Dermis blood vessel endothelial cell (primary cell): ENCODE measurements at places on chromosomes 12 and 14. TPM values are rescaled to one million over a fixed set of nuclear protein-coding genes. Genes with fewer than 3 reads are reported as not detected.

The KLRD1 gene
- total RNA-seq: 0.19 and 0.34 TPM in 2 replicates

The GPR84 gene
- total RNA-seq: under 0.01 and 0.05 TPM in 2 replicates

The EPYC gene
- not detected in 2 replicates for total RNA-seq

The THAP2 gene
- 3.6 and 3.8 TPM in 2 replicates for total RNA-seq

The WNT1 gene
- total RNA-seq: not detected in 2 replicates

The LAG3 gene
- under 0.01 and 0.05 TPM in 2 replicates for total RNA-seq

The CHST11 gene
- 7.6 and 10.0 TPM in 2 replicates for total RNA-seq

The OAS2 gene
- total RNA-seq: 7.5 and 8.4 TPM in 2 replicates

The LHX5 gene
- 0.05 TPM in 1 of 2 replicates, not detected in the other for total RNA-seq

The NPAS3 gene
- total RNA-seq: 0.05 TPM in 1 of 2 replicates, not detected in the other

The REC8 gene
- 2.7 and 4.2 TPM in 2 replicates for total RNA-seq

The VTI1B gene
- 50.2 and 61.8 TPM in 2 replicates for total RNA-seq

The TDRD9 gene
- total RNA-seq: 3.0 and 4.3 TPM in 2 replicates

The CCDC177 gene
- total RNA-seq: not detected in 2 replicates

DNA sequence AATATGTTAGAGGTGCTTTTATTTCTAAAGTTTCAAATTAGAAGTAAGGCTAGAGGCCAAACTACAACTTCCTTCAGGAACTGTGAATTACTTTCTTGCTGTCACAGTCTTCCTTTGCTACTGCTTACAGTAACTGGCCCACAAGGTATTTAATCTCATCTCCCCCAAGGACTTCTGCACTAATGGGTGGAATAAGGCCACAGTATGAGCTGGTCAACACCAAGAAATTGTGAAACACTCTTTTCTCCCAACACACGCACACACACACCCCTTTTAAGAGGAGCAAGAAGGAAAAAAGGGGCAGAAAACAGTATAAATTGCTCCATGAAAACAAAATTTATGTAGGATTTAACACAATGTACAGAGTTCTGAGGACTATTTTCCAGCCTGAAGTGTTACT is 45.6 kb downstream of the SCAF11 start:
- no peak for DNase-seq

DNA sequence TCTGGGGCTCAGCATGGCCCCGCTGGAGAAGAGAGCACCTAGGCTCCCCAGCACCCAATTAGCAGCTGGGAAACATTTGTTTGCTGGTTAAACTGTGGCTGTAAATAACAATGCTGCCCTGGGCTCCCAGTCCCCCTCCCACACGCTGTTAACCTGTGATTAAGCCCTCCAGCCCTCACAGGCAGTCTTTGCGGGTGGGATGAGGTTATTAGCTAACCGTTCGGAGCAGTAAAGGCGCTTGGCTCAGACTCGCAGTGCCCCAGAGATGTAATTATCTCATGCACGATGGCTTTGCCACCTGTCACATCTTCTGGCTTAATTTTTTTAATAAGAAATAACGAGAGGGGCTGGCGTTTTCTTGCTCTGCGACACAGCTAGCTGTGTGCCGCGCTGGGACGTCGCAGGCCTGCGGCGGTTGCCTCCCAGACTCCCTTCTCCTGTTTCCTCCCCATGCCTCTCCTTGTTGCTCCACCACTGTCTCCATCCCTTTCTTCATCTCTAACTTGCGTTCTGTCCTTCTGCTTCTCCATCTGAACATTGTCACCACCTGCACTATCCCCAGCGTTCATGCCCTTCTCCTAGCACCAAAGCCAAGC is 239.2 kb upstream of the FKBP4 start:
- DNase-seq: no peak

GRCh38 chr12:75542942-75543341 is 31.5 kb upstream of the KRR1 start:
- DNase-seq: no peak

GRCh38 chr12:76152181-76152807 is 67.8 kb upstream of the NAP1L1 start:
- DNase-seq: no peak

GRCh38 chr12:50606675-50607375 is 102.0 kb downstream of the DIP2B start:
- DNase-seq: no peak

DNA sequence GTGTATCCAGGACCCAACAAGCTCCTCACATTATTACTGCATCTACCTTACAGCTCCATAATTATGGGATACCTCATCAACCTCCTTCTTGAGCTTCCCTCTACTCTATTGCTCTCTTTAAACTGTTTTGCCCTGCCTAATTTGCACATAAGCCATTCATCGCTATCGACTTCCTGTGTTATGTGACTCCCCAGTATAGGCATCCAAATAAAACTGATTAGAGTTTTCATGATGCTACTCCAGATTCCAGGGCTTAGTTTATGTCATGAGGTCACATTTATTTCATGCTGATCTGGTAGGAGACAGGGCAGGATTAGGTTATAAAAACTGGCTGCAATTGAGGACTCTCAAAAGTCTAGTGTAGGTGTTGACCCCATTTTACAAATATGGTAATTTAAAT is 569.9 kb upstream of the MGAT4C start:
- no peak for DNase-seq

- no peak for DNase-seq
Observed at GRCh38 chr12:113159937-113160336, 10.4 kb downstream of the CFAP73 start.

DNA sequence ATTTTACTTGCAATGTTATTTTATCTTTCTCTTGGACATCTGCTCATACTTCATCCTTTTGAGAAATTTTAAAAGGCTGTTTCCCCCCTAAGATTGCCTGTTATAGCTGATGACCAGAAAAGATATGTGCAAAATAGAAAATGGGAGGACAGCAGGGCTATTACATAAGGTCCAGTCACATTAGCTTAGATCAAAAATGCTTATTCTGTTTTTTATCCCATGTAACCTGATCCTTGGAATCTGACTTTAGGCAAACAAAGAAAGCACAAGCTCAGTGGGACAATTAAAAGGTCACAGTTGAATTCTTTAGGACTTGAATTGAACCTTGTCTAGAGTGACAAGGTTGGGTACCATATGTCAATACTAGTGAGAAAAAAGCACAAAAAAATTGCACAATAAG is 65.1 kb upstream of the TRHDE start:
- no peak for DNase-seq

- no peak for DNase-seq
Observed at GRCh38 chr14:103519043-103519836, 3.4 kb downstream of the CKB start.

- peak; percentile 86 for DNase-seq
Observed at GRCh38 chr14:23306412-23307145, at the start of gene BCL2L2. Gene BCL2L2 (plus strand): TSS chr14:23306833. CDS start chr14:23307768, 935 bp downstream.

GRCh38 chr14:95338436-95338835 is 18.7 kb upstream of the CLMN start:
- no peak for DNase-seq
